CD4-positive, alpha-beta T cell treated with Interleukin-15 for 1 hour (primary cell): ENCODE measurements at places on chromosomes 7 and 10.
A peak's percentile ranks its signal among the peaks of the same experiment; 100 is the strongest.

DNA sequence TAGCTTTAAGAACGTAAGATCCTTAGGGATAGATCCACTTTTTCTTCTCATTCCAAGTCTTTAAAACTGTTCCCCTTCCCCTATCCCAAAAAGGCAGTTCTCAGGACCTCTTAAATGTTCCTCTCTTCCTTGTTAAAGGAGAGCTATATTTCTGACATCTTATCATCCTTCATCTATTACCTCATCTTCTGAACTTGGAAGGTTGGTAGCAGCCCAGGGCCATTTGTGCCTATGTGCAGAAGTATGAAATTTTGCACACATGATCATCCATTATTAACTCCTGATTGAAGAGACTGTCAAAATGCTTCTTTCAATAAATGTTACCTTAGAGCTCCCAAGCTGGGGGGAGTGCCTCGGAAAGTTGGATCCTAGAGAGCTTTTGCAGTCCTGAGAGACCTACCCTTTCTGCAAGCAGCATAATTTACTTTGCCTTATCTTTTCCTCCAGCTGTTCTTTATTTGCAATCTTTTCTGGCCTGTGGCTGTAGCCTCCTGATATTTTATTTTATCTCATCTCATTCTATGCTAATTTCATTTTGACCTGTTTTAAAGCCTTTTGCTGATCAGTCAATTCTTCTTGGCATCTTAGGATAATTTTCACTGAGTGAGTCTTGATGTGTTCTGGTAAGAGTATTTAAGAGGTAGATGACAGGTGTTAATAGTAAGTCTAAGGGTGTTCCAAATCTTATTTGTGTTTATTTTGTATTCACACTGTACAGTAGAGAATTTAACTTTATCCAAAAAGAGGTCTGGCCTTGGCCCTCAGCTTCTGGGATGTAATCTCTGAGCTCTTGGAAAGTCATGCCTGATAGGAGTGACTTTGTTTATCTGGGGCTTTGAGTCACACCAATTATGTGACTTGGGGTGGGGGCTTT lies 135.0 kb upstream of the PDLIM1 start:
- no peak for DNase-seq

DNA sequence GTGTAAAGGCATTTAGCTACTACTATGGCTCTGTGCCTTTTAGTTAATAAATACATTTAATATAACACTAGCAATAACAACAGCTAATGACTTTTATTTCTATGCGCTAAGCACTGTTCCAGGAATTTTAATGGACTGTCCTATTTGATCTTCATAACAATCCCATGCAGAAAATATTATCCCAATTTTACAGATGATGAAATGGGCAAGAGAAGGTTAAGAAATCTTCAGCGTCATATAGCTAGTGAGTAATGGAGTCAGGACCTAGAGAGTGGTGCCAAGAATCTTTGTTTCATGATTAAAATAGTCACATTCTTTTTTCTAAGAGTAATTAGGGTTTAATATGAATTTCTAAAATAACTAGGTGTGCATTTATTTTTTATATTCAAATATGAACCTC lies 32.4 kb downstream of the ACTA2 start:
- no peak for DNase-seq

- no peak for DNase-seq
These were observed 102.3 kb downstream of the DNAJB6 start for GRCh38 chr7:157439149-157439548.

DNA sequence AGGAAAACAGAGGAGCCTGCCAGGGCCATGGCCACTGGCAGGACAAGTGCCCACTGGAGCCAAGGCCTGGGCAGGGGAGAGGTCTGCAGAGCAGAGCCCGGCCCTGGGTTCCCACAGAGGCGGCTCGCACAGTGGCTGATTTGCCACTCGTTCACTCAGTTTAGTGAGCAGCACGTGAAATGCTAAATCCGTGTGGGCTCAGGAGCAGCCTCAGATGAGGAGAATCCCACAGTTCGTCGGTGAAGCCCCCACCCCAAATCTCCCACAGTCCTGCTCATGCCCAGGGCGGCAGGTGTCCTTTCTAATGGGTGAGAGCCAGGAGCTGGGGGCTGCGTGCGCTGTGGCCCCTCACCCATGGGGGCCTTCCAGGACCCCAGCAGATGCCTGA lies 107.7 kb upstream of the FAM20C start:
- no peak for DNase-seq

- no peak for DNase-seq
These were observed 34.7 kb upstream of the FXYD4 start for GRCh38 chr10:43336641-43337318.

DNA sequence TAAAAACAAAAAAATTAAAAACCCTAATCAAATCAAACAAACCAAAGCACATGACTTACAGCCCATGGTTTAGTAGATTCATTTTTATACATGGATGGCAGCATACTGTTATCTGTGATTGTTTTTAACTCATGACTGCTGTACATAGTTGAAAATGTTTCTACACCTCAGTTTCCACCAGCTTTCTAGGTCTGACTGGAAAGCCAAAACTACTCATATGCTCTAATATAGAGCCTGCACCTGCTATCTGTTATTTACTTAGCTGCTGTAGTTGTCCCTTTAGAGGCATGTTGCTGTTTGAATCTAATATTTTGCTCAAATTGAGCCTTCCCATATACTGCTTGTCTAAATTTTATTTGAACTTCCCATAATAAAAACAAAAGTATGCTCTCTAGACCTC lies 289.9 kb upstream of the LRRN3 start:
- no peak for DNase-seq

GRCh38 chr10:30384701-30385201 lies 35.7 kb upstream of the MTPAP start:
- no peak for DNase-seq

DNA sequence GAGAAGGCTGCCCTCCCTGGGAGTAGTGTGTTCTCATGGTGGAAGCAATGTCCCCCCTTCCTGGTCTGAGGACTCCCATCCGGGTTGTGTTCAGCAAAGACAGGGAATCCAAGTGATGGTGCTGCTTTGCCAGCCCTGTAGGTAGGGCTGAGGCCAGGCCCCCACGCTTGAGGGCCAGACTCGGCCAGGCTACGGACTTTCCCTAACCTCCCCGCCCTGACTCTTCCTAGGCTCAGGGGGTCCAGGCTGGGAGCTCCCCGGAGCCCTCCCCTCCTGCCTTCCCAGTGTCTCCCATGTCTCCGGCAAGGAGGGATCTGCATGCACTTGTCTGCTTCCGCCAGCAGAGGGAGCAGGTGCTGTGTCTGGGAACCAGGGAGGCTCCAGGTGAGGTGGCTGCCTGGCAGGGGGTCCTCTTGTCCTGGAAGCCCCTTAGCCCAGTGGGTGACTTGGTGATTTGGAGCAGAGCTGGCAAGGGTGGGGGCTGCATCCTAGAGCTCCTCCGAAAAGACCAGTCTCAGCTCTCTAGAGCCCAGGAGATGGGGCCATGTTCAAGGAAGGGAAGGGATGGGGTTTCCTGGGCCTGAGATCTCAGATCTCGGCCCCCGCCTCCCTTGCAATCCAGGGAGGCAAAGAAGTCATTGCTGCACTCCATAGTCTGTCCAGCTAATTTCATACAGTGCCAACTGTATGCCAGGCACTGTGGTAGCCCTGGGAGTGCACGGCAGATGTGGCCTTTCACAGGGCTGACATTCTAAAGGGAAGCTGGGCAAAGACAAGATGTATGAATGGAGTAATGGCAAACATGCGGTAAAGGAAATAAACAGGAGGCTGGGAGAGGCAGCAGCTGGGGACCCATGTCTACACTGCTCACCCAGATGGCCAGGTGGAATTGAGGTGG lies 20.3 kb upstream of the SFRP5 start:
- DNase-seq = peak; percentile 53

GRCh38 chr10:118112543-118113125 lies 65.9 kb upstream of the RAB11FIP2 start:
- no peak for DNase-seq

DNA sequence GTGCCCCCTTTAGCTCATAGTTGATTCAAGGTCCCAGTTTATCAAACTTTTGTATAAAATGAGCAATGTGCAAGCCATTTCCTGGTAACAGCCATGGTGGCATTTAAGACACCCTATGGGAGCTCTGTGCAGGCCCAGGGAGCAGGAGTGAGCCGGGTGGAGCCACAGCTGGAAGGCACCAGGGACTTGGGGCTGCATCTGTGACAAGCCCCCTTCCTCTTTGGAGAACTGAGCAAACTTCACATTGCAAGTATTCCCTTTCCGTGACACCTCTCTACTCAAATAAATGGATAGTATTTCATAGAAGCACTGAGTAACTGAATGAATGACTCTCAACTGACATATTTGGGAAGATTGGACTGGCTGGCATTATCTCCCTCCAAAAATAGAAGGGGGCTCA lies 558.7 kb upstream of the FOXK1 start:
- DNase-seq = no peak

DNA sequence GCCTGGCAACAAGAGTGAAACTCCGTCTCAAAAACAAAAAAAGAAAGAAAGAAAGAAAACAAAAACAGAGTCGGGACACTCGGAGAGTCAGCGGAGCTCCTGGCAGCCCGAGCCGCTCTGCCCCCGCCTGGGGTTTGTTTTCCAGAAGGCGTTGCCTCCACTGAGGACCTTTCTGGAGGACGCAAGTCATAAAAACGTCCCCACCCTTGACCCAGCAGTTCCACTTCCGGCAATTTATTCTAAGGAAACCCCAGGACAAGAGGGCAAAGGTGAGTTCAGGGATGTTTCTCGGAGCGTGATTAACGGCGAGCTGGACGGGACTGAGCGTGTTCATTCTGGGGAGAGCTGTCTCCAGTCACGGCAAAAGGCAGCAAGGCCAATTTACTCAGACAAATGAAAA lies 27.0 kb upstream of the SUN1 start:
- DNase-seq = no peak

- DNase-seq = no peak
These were observed 74.8 kb downstream of the AUTS2 start for GRCh38 chr7:69673074-69673473.

DNA sequence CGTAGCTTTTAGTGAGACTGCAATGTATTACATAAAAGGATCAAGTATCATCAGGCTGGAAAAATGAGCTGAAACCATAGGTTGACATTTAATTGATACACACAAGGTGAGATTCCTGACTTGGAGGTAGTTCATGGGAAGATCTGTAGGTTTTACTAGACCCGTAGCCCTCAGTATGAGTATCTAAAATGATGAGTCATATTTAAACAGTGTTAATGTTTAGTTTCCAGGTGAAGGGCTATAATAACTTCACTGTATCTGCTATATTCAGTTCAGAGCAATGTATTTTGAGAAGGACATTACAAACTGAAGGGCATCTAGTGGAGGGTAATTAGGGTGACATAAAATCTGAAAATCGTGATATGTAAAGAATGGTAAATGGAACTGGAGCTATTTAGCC lies 35.0 kb downstream of the ENTPD1 start:
- no peak for DNase-seq

- DNase-seq = peak; percentile 16
These were observed 58.8 kb downstream of the INSIG1 start for GRCh38 chr7:155356323-155357105.

GRCh38 chr10:1960982-1961381 lies 223.7 kb upstream of the ADARB2 start:
- no peak for DNase-seq

DNA sequence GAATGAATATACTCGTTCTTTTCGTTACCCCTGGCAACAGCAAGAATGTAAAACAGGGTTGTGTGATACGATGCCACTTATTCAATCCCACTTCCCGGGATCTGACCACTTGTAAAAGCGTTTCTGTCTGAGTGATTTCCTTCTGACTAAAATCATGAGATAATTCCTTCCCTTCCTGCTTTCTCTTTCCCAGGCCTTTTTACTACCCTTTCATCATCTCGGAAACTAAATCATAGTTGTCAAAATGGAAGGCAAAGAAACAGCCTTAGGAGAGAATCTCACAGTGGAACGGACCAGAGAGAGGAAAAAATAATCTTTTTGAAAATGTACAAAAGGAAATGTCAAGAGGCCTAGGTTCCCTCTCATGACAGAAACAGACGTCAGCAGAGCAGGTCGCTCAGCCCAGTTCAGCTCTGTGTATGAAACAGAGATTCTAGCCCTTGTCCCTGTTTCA lies 29.8 kb downstream of the DIP2C start:
- no peak for DNase-seq
